ENCODE measurements at places on chromosomes 3 and 15. TPM values are rescaled to one million over a fixed set of nuclear protein-coding genes. Genes with fewer than 3 reads are reported as not detected.
A peak's percentile ranks its signal among the peaks of the same experiment; 100 is the strongest.

- no peaks in the 10 kb centered on the region for H3K36me3 ChIP-seq
- no peaks in the 10 kb centered on the region for H3K4me1 ChIP-seq
- H3K4me3 ChIP-seq, result no peak overlapping the region
- no peaks in the 10 kb centered on the region for H3K27me3 ChIP-seq
Measured at GRCh38 chr15:36622197-36622795, 42.9 kb downstream of the CDIN1 start.

- no peaks in the 10 kb centered on the region for H3K27me3 ChIP-seq
- H3K27ac ChIP-seq, result no peak overlapping the region
- no peaks in the 10 kb centered on the region for H3K36me3 ChIP-seq
- H3K4me3 ChIP-seq, result no peak overlapping the region
- DNase-seq, result no peak
Measured at GRCh38 chr3:12425850-12426579, 58.3 kb upstream of the TSEN2 start.

DNA sequence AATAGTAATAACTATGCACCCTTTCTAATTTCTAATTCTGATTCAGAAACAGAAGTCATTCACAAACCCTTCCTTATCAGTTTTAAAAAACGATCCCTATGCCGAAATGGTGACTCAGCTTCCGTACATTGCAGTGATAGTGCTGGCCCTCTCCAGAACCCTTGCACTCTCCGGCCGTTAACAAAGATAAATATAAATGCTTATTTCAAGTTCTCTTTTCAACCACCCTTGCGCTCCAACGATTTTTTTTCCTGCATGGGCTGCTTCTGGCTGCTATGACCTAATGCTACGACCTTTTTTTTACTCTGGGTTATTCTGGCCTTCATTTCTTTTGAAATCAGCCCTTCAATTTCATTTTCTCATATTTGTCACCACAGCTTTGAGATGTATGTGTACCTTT lies 646.2 kb downstream of the NTRK3 start:
- H3K4me3 ChIP-seq, result no peak overlapping the region
- no peak overlapping the region for H3K27ac ChIP-seq
- H3K4me1 ChIP-seq, result no peaks in the 10 kb centered on the region
- H3K36me3 ChIP-seq, result no peaks in the 10 kb centered on the region
- H3K27me3 ChIP-seq, result no peaks in the 10 kb centered on the region

SLC9C1 gene
- 0.91 TPM for total RNA-seq

DNA sequence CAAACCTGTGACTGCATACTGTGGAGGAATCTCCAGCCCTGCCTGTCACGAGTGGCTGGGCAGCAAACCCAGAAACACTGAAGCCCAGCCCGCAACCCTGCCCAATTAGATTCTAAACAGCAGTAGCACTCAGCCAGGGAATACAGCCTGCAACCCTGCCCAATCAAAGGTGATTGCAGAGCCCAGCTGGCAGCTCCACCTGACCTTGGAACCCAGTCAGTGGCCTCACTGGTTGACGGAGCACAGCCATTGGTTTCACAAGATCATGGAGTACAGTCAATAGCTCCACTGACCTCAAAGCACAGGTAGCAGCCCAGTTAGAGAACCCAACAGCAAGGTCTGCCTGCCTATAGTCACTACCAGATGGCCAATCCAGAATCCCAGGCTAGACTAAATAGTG lies 35.2 kb upstream of the MYLK start:
- H3K27ac ChIP-seq, result no peak overlapping the region
- no peaks in the 10 kb centered on the region for H3K36me3 ChIP-seq
- H3K4me1 ChIP-seq, result no peaks in the 10 kb centered on the region
- no peak for DNase-seq

PRR20G gene
- not detected for total RNA-seq

DNA sequence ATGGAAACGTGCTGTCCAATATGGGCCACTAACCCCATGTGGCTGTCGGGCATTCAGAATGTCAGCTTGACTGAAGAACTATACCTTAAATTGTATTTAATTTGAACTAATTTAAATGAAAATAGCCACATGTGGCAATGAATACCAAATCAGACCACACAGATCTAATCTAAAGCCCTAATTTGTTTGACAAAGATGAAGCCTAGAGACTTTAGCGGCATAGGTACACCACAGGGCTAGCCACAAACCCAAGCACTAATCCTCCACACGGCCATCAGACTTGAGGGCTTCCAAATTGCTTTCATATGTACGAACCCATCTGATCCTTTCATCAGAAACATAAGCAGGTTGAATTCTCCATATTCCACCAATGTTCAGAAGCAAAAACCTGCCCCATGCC lies 81.4 kb downstream of the SHQ1 start:
- H3K27me3 ChIP-seq, result no peaks in the 10 kb centered on the region
- H3K27ac ChIP-seq, result no peak overlapping the region
- H3K4me1 ChIP-seq, result peaks cover 2% of the 10 kb centered on the region
- no peaks in the 10 kb centered on the region for H3K36me3 ChIP-seq

DNA sequence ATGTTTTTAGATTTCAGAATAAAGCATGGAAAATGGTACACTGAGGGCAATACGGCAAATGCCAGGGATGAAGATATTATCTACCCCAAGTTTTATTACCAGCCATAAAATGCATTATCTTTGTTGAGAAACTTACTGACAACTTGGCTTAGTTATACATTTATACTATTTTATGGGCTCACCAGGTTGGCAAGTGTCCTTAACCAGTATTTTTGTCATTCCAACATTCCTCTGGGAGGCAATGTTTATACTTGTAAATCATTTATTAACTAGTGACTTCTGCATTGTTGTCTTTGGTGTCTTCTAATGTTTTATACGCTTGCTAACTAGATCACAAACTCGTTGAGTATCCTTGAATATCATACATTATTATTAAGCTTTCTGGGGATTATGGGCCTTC lies 18.0 kb upstream of the ADGRG7 start:
- no peaks in the 10 kb centered on the region for H3K36me3 ChIP-seq
- H3K27ac ChIP-seq, result no peak overlapping the region
- peak; percentile 43 for DNase-seq
- H3K4me3 ChIP-seq, result no peak overlapping the region
- no peaks in the 10 kb centered on the region for H3K27me3 ChIP-seq
- no peaks in the 10 kb centered on the region for H3K4me1 ChIP-seq

- H3K27ac ChIP-seq, result no peak overlapping the region
- H3K36me3 ChIP-seq, result no peaks in the 10 kb centered on the region
- no peaks in the 10 kb centered on the region for H3K27me3 ChIP-seq
Measured at GRCh38 chr3:173253471-173253870, 112.4 kb upstream of the SPATA16 start.

GRCh38 chr3:177060492-177060891 lies 136.8 kb downstream of the TBL1XR1 start:
- H3K27me3 ChIP-seq, result no peaks in the 10 kb centered on the region
- DNase-seq, result no peak
- no peak overlapping the region for H3K27ac ChIP-seq

GRCh38 chr3:109025896-109026295 lies 72.2 kb upstream of the GUCA1C start:
- H3K36me3 ChIP-seq, result no peaks in the 10 kb centered on the region
- H3K4me1 ChIP-seq, result no peaks in the 10 kb centered on the region
- no peaks in the 10 kb centered on the region for H3K27me3 ChIP-seq
- no peak for DNase-seq
- H3K27ac ChIP-seq, result no peak overlapping the region

GRCh38 chr3:51942603-51943450 lies 664 bp downstream of the PARP3 start:
- no peaks in the 10 kb centered on the region for H3K27me3 ChIP-seq
- H3K4me3 ChIP-seq, result peak overlapping the region; percentile 29
- peaks cover 9% of the 10 kb centered on the region for H3K4me1 ChIP-seq
- H3K36me3 ChIP-seq, result peaks cover 6% of the 10 kb centered on the region
- peak overlapping the region; percentile 87 for H3K27ac ChIP-seq

DNA sequence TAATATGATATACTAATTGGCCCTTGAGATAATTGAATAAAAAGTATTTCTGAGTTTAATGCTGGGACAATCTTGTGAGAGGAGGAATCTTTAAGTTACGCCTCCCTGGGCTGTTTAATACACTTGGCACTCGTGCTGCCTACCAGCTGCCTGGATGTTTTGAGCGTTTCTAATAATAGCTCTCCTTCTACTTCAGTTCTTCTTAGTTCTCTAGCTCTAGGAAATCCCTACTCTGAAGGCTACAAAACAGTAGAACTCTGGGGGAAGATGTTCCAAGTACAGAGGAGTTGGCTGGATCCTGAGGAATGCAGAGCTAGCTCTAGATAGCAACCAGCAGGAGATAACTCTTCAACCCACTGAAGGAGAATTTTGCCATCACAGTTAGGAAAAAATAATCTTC lies 3.5 kb downstream of the NAALADL2 start:
- no peaks in the 10 kb centered on the region for H3K36me3 ChIP-seq
- H3K27ac ChIP-seq, result no peak overlapping the region
- H3K4me3 ChIP-seq, result no peak overlapping the region
- DNase-seq, result no peak
- H3K4me1 ChIP-seq, result no peaks in the 10 kb centered on the region
- no peaks in the 10 kb centered on the region for H3K27me3 ChIP-seq

DNA sequence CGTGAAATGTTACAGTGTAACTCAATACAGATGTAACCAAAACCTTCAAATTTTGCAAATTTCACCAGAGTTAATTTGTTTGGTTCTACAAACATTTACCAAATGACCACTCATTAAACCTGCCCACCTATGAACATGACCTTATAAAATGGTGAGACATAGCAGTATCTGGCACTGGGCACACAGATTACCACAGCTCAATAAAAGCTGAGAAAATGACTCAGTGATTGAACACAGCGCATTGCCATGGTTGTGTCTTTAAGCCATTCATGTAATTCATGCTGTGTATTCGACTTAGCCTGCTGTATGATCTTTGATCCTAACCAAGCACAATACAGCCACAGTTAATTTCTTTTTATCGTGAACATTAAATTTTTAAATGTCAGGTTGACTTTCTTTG lies 11.3 kb downstream of the PPARG start:
- DNase-seq, result no peak
- H3K36me3 ChIP-seq, result no peaks in the 10 kb centered on the region
- H3K27ac ChIP-seq, result no peak overlapping the region

DNA sequence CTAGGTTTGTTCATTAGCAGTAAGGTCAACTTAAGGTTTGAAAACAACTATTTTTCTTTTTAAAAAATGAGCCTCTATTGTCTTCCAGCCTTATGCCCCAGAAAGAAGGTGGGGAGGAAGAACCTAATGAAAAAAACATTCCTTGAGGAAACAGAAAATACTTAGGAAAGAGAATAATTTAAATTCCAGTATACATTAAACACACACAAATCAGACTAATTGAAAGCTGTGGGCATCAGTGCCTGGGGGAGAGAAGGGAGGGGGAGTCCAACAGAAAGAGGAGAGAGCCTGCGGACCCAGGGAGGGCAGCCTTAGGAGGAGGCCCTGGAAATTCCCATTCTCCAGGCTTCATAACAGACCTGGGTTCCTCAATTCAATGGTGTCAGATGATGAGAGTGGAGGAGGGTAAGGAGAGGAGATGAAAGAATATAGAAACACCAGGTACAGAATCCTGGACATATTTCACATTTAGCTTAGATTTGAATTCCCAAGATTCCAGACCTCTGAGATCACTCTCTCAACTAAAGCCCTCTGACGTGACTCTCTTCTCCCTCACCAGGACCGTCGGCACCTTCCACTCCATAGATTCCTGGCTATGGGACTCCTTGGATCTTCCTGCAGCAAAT lies 320.5 kb upstream of the UMPS start:
- H3K4me1 ChIP-seq, result no peaks in the 10 kb centered on the region
- no peak for DNase-seq
- no peak overlapping the region for H3K27ac ChIP-seq
- no peaks in the 10 kb centered on the region for H3K27me3 ChIP-seq
- no peaks in the 10 kb centered on the region for H3K36me3 ChIP-seq

DNA sequence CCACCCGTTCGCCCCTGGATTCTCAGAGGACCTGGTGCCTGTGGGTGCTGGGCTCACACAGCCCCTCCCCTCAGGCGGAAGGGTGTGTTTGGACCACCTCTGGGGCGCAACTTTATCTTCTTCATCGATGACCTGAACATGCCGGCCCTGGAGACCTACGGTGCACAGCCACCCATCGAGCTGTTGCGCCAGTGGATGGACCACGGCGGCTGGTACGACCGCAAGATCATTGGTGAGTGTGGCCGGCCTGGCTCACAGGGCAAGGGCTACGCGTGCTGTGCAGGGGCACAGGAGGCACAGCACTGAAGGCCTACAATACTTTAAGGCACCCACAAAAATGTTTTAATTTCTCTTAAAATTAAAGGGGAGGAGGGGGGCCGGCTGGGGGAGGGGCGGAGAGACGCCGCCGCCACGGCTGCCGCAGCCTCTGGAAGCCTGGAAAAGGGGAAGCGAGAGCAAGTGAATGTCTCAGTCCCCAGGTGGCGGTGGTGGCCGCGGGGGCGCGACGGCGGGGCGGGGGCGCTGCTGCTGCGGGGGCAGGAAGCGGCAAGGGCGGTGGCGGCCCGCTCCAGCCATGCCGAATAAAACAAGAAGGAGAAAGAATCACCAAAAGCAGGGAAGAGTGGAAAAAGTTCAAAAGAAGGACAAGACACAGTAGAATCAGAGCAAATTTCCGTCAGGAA lies 56.8 kb downstream of the DNAH1 start:
- no peaks in the 10 kb centered on the region for H3K4me1 ChIP-seq
- H3K27ac ChIP-seq, result no peak overlapping the region
- no peaks in the 10 kb centered on the region for H3K36me3 ChIP-seq
- no peak overlapping the region for H3K4me3 ChIP-seq
- no peaks in the 10 kb centered on the region for H3K27me3 ChIP-seq
- no peak for DNase-seq

GRCh38 chr3:187020376-187020775 lies 90.0 kb downstream of the ST6GAL1 start:
- H3K27me3 ChIP-seq, result no peaks in the 10 kb centered on the region
- H3K4me3 ChIP-seq, result no peak overlapping the region
- H3K4me1 ChIP-seq, result no peaks in the 10 kb centered on the region

KIF7 gene
- 4.1 TPM for total RNA-seq

- no peaks in the 10 kb centered on the region for H3K4me1 ChIP-seq
- peak; percentile 44 for DNase-seq
- H3K36me3 ChIP-seq, result no peaks in the 10 kb centered on the region
- peak overlapping the region; percentile 62 for H3K27ac ChIP-seq
- H3K27me3 ChIP-seq, result no peaks in the 10 kb centered on the region
Measured at GRCh38 chr3:182284793-182285192, 508.5 kb upstream of the ATP11B start.

DNA sequence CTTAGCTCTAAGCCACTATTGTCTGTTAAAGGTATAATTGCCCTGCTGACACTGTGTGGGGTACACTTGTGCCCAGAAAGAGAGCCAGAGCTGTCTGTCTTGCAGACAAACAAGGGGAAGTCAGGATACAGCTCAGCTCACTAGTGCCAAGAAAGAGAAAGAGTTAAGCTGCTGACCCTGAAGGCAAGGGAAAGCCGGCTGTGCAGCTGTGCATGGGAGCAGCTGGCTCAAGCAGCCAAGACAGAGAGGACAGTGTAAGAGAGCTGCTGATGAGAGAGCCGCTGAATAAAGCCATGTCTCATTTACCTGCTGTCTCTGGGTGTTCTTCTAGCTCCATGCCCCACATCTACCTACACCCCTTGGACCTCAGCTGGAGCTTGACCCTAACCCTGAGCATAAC lies 428.1 kb upstream of the NAALADL2 start:
- no peak overlapping the region for H3K27ac ChIP-seq
- H3K4me1 ChIP-seq, result peaks cover 8% of the 10 kb centered on the region
- H3K4me3 ChIP-seq, result no peak overlapping the region
- no peaks in the 10 kb centered on the region for H3K27me3 ChIP-seq
- DNase-seq, result no peak
